ENCODE measurements at places on chromosomes 6 and 20.
A peak's percentile ranks its signal among the peaks of the same experiment; 100 is the strongest.

DNA sequence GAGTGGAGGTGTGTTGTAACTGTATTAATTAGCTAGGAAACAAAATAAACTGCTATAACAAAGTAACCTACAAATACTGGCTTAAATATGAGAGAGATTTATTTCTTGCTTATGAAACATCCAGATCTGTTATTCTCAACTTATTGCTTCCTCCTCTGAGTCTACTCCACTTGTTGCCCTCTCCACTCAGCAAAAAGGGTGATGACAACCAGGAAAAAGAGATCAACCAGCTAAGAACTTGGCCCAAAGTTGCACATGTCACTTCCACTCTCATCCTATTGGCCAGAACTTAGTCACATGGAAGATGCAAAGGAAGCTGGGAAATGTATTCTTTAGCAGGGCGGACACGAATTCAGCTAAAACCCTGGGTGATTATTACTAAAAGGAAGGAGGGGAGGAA lies 5.2 kb upstream of the TP53RK start:
- DNase-seq: no peak

GRCh38 chr6:157767775-157768156 lies 55.3 kb upstream of the SNX9 start:
- DNase-seq: no peak

GRCh38 chr6:18021166-18021850 lies 33.9 kb upstream of the KIF13A start:
- DNase-seq: no peak

GRCh38 chr20:59484228-59484627 lies 120.1 kb upstream of the PHACTR3 start:
- DNase-seq: no peak

- DNase-seq: no peak
Observed at GRCh38 chr6:51706086-51706485, 381.3 kb downstream of the PKHD1 start.

DNA sequence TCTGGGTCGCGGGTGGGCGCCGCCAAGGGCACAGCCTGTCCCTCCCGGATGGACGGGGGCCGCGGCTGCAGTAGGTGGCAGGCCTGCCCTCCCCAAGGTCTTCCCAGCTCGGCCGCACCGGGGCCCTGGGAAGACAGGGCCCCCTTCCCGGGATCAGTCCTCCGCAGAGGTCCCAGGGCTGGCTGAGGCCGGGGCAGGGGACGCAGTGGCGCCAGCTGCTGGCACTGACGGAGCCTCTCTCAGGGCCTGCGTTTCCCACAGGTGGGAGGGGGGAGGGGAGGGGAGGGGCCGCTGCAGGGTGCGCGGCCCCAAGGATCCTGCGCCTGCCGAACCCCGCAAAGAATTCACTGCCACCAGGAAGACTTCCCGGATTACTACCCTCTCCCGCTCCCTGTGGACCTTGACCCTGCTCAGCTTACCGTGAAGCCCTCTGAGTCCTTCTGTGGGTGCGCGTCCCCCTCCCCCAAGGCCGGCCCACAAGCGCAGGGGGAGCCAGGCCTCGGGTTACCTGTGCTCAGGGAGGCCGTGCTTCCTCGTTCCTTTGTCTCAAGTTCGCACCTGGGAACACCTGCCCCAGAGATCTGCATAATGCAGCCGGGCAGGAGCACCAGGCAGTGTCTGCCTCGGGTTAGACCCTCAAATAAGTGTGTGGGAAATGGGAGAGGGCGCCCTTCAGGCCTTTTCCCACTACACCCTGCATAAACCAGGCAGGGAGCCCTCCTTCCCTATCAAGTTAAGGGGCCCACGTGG lies 5.1 kb downstream of the LZTS3 start:
- DNase-seq: no peak

- DNase-seq: peak; percentile 39
Observed at GRCh38 chr20:50930139-50930975, 880 bp downstream of the ADNP start.

GRCh38 chr20:36238760-36239159 lies 2.5 kb downstream of the AAR2 start:
- no peak for DNase-seq

DNA sequence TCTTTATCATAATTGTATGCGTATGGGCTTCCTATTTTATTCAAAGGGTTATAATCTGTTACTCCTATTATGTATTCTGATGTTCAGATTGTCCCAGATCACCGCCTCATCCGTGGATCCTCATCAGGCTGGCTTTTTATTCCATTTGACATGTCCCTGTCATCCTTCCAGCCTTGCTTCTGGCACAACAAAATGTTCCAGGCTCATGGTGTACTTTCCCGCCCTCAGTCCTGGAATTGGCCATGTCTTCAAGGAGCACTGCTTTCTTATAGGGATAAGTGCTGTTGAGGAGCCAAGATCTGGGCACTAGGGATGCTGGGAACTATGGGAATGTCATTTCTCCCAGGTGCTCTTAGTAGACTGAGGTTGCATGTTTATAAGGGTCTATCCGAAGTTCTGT lies 207.8 kb downstream of the JARID2 start:
- no peak for DNase-seq

GRCh38 chr6:39929733-39930461 lies 4.4 kb downstream of the MOCS1 start:
- no peak for DNase-seq

DNA sequence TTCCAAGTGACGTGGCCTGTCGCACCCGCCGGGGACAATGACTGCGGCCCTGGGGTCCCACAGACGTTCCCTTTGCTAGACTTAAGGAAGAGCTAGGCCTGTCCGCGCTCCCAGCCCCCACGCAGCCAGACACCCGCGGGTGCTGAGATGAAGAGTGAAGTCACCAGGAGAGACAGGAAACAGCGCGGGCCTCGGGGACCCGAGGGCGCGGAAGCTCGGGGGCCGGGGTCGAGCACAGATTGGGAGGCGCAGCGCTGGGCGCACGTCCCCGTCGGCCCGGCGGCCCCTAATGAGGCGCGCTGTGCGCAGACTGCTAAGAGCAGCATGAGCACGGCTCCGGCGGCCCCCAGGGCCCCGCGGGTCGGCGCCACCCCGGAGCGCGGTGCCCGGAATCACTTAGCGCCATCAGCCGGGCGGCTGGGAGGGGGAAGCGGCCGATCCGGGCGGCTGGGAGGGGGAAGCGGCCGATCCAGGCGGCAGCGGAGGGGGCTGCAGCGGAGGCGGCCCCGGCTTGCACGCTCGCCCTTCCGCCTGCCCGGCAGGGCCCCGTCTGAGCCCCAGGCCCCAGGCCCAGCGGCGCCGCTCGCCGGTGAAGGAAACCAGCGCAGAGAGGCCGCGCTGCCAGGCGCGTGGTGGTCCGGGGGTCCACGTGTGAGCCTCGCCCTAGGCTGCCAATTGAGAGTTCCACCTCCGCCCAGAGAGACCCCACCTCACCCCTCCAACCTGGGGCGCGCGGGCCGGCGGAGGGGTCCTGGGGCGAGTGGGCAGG lies 8.3 kb upstream of the AVP start:
- DNase-seq: peak; percentile 59

GRCh38 chr20:63196768-63197470 lies 19.0 kb downstream of the YTHDF1 start:
- DNase-seq: no peak

DNA sequence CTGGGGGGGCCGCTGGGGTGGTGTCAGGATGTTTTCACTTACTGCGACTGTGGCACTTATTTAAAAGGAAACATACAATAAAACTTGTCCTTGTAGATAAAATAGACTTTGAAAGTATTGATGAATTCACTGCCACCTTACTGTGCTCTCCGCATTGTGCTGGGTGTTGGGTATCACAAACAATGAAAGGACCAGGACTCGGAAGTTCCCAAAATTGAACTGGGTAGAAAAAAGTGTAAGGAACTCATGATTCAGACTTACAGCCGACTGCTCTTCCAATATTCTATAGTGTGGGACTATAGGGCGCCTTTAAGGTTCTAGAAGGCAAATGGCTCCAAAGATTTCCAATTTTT lies 32.1 kb upstream of the ID4 start:
- DNase-seq: no peak

DNA sequence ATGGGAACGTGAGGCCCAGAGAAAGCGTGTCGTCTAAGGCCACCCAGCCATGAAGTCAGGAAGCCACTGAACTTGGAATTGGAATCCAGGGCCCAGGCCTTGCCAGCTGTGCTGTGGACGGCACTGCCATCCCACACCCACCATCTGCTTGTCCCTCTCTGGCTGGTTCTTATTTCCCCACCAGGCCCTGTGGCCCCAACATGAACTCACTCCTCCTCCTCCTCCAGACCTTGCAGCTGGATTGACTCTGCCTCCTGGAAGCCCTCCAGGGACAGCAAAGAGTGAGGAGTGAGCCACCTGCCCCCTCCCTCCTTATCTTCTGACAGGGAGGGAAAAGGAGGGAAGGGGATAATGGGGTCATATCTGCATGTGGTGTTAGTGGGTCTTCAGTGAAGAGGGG lies 16.0 kb upstream of the IP6K3 start:
- DNase-seq: no peak

All from stimulated activated CD4-positive, alpha-beta T cell treated with anti-CD3 and anti-CD28 coated beads, Interleukin-15, amount 100 ng/mL, for 24 hours (primary cell).